ENCODE measurements at places on chromosomes 6 and 20.

DNA sequence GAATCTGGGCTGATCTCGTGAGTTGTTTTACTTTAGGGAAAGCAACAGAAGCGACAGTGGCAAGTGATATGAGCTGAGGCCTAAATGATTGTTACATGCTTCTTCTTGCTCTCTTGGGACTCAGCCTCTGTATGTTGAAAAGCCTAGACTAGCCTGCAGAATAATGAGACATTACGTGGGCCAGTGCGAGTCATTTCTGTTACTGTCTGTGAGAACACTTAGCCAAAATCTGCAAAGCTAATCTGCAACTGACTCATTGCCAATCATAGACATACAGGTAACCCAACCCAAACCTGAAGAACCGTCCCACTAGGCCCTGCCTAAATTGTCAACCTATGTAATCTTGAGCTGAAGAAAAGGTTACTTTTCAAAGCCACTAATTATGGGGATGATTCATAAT lies 77.4 kb upstream of the F13A1 start:
- DNase-seq, result no peak

- DNase-seq, result no peak
Measured at GRCh38 chr6:148648754-148649453, 97.9 kb upstream of the UST start.

GRCh38 chr6:4088704-4089103 lies 9.8 kb upstream of the FAM217A start:
- DNase-seq, result no peak

GRCh38 chr6:73613806-73614536 lies 39.8 kb downstream of the SLC17A5 start:
- no peak for DNase-seq

- DNase-seq, result no peak
Measured at GRCh38 chr6:122372647-122373046, 26.8 kb upstream of the HSF2 start.

DNA sequence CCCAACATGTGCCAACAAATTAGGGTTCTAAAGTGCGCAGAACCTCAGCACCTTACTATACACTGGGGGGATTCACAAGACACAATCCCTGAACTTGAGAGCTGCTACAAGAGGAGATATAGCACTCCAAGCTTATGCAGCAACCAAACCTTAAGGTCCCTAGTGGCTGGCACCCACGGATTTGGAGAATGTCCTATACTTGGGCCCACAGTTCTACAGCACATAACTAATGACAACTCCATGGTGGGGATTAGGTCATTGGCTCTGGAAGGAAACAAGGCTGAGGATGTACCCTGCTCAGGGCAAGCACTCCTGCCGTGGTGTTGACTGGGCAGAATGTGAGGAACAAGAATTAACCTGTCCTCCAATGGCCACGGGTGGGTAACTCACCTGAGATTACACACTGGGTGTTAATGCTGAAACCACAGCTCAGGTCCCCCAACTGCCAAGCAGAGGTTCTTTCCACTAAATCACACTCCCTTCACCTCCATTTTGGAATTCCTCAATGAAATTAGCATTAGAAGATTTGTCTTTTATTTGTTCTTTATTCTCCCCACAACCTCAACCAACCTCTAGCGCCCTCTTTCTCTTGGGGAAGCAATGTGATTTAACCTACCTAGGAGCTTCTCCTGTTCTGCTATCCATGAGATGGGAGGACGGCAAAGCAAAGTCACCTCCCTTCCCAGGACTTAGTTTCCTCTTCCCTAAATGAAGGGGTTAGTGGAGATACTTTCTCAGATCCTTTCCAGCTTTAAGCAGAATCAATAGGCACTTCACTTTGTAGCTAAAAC lies 32.0 kb downstream of the TRERF1 start:
- DNase-seq, result no peak

DNA sequence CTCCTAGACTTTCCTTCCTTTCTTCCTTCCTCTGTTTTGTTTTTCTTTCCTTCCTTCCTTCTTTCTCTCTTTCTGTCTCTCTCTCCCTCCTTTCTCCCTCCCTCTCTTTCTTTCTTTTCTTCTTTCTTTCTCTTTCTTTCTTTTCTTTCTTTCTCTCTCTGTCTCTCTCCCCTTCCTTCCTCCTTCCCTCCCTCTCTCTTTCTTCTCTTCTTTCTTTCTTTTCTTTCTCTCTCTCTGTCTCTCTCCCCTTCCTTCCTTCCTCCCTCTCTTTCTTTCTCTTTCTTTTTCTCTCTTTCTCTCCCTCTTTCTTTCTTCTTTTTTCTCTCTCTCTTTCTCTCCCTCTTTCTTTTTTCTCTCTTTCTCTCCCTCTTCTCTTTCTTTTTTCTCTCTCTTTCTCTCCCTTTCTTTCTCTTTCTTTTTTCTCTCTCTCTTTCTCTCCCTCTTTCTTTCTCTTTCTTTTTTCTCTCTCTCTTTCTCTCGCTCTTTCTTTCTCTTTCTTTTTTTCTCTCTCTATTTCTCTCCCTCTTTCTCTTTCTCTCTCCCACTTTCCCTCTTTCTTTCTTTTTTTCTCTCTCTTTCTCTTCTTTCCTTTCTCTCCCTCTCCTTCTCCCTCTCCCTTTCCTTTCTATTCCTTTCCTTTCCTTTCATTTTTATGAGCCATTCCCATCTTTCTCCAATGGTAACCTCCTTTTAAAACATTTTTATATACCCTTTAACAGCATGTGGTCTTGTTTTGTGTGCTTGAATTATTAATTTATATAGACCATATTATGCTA lies 2.3 kb downstream of the TINAG start:
- DNase-seq, result no peak

GRCh38 chr20:34389954-34390555 lies 27.0 kb downstream of the ITCH start:
- DNase-seq, result no peak

DNA sequence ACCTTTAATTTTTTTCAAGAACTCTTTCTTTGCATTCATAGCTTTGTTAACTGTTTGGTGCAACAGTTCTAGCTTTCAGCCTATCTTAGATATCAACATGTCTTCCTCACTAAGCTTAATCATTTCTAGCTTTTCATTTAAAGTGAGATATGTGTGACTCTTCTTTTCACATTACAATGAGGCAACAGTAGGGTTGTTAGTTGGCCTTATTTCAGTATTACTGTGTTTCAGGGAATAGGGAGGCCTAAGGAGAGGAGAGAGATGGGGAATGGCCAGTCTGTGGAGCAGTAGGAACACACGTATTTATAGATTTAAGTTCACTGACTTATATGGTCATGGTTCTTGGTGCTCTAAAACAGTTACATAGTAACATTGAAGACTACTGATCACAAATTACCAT lies 35.8 kb downstream of the CST9L start:
- DNase-seq, result no peak

DNA sequence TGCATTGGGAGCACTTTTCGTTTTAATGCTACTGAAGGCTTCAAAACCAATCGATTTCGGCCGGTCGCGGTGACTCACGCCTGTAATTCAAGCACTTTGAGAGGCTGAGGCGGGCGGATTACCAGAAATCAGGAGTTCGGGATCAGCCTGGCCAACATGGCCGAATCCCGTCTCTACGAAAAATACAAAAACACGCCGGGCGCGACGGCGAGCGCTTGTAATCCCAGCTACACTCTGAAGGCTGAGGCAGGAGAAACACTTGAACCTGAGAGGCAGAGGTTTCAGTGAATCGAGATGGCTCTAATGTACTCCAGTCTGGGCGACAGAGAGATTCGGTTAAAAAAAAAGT lies 58.4 kb downstream of the TRIM38 start:
- DNase-seq, result peak; percentile 81

DNA sequence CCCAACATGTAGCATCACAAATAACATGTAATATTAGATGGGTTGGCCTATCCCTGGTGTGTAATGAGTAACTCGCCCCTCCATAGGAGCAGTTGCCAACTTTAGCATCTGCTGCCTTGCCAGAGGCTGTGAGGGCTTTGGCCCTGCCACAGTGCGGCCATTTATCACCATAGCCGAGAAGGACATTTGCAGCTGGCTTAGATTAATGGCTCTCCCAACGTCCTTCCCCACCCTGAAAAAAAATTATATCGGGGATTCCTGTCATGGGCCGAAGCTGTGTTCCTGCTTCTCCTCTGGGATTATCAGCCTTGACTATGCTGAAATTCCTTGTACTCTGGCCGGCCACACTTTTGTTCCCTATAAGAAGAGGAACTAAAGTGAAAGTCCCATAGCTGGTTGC lies 7.6 kb upstream of the ADIG start:
- DNase-seq, result peak; percentile 68

- DNase-seq, result peak; percentile 49
Measured at GRCh38 chr20:6053776-6054688, at the start of gene LRRN4. Gene LRRN4 (minus strand): TSS chr20:6054060. CDS start chr20:6052799, 1,261 bp downstream.

DNA sequence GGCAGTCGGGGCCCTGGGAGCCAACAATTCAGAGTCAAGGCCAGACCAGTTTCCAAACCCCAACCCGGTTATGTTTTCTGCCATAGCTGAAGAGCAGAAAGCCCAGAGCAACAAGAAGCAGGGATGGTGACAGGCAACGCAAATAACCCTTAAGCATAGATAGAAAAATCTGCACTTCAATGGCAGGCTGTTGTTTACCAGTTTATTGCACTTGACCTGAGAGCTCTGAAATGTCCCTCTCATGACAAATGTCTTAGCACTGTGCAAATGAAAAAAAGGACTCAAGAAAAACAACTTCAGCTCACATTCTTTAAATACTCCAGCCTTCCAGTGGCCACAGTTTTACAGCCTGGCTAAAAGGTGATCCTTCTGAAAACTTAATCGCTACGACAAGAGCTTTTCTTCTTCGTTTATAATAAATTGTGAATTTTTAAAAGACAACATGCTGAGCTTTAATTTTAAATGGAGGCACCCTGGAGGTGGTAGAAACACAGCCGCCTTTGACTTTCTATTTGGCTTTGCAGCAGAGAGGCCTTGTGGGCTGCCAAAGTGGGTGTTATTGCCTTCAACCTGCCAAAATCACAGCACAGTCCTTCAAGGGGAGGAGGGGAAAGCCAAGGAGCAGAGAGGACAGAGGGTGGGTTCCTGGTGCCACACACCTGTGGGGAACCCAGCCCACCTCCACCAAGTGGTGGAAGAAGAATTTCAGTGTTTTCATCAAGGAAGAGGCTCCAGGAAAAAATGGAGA lies 289.5 kb upstream of the CDYL start:
- DNase-seq, result no peak

GRCh38 chr20:42862446-42862845 lies 327.3 kb downstream of the PTPRT start:
- no peak for DNase-seq

DNA sequence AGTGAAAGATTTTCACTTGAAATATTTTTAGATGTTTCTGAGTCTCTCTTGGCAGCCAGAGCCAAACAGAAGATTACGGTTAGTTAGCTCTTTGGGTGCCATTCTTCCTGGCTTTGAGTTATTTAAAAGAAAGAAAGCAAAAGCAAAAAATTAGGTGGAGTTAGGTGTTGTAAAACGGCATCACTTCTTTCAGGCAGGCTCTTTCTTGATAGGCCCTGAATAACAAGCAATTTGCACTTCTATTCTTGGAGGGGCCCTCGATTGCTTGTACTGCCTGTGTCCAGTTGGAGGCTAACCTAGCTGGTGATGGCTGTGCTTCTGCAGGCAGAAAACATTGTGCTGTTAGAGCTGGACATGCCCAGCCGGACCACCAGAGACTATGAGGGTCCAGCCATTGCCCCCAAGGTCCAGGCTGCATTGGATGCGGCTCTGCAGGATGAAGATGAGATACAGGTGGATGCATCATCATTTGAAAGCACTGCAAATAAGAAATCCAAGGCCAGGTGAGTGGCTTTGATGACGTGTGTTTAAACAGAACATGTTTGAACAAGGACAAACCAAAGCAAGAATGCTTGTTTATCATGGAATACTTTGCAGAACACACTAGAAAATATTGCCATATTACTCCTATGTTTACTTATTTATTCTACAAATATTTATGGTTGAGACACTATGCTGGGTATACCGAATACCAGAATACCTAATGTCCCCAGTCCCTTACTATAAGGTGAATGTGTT lies 28.1 kb upstream of the ASXL1 start:
- DNase-seq, result no peak

DNA sequence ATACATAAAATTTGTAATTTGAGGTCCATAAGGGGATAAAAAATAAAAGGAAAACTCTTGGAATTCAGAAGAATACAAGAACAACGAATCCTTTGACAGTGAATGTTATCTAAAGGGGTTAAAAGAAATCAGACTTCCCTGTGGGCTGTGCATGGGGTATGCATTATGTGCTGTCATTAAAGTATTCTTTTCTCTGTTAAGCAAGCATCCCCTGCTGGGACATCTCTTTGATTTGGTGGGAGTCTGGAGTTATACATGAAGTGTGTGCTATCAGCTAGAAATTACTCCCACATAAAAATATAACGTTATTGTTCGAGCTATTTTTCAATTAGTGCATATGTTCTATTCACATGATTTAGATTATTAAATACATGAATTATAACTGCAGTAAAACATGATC lies 195.2 kb downstream of the CENPW start:
- DNase-seq, result no peak

GRCh38 chr6:79435746-79436145 lies 101.5 kb downstream of the LCA5 start:
- no peak for DNase-seq

DNA sequence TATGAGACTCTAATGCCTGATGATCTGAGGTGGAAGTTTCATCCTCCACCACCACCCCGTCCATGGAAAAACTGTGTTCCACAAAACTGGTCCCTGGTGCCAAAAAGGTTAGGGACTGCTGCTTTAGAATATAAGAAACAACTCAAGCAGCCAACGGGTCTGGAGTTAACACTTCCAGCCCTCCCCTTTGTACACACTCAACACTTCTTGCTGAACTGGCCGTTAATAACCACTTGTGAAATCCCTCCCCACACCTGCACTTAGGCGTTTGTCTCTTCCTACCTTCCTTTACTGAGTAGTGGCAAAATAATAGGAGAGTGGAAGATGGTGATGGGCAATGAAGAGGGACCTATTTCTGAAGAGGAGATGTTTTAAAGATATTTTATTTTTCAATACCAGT lies 10.5 kb downstream of the SAYSD1 start:
- no peak for DNase-seq

- no peak for DNase-seq
Measured at GRCh38 chr6:116542426-116542825, 3.1 kb downstream of the TRAPPC3L start.

- DNase-seq, result no peak
Measured at GRCh38 chr6:163922562-163922961, 508.0 kb downstream of the QKI start.

GRCh38 chr6:164151161-164152120 lies 736.9 kb downstream of the QKI start:
- peak; percentile 39 for DNase-seq

DNA sequence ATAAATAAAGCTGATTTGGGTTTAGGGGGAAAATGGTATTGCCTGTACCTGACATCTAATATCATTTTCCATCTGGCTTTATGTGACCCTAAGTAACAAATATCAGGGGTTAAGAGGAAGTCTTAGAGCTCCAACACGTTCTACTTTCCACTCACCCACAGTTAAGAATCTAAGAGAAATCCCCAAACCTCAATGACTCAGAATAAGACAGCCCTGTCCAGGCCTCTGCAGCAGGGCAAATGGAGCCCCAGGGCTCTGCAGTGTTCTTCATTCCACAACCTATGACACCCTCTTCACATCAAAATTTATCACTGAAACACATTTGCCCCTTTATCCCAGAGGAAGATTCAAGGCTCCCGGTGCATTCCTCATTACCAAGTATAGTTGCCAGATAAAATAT lies 20.3 kb upstream of the TENT5A start:
- DNase-seq, result no peak
